ENCODE measurements at places on chromosomes 11 and 22.

DNA sequence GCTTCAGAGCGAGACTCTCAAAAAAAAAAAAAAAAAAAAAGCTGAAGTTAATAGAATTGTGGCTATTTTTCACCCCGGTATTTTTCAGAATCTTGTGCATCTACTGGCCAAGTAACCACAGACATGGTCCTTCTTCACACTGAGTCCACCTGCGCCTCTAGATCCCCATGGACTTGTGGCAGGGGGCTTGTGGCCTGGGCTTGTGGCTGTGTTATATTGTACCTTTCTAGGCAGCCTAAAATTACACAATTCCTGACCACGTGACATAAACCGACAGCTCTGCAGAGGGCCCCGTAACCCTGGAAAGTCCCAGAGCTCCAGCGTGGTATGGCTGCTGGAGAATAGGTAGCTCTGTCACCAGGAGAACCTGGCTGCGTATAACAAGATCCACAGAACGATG lies 10.9 kb upstream of the NAALADL1 start:
- DNase-seq = no peak

- no peak for DNase-seq
Measured at GRCh38 chr22:37174964-37175363, 13.1 kb downstream of the C1QTNF6 start.

DNA sequence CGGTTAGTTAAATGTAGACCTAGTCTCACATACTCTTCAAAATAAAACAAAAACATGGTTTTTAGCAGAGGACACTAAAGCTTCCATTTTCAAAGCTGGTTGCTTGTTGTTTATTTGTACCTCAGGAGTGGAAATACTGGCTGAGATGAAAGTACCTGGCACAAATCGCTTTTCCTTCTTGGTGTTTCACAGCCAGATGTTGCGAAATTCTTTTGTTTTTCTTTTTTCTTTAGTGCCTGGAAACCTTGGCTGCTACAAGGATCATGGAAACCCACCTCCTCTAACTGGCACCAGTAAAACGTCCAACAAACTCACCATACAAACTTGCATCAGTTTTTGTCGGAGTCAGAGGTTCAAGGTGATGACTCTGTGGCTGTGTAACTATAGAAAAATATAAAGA lies 48.3 kb downstream of the KREMEN1 start:
- no peak for DNase-seq

GRCh38 chr11:112316971-112317370 lies 56.3 kb upstream of the PLET1 start:
- DNase-seq = no peak

DNA sequence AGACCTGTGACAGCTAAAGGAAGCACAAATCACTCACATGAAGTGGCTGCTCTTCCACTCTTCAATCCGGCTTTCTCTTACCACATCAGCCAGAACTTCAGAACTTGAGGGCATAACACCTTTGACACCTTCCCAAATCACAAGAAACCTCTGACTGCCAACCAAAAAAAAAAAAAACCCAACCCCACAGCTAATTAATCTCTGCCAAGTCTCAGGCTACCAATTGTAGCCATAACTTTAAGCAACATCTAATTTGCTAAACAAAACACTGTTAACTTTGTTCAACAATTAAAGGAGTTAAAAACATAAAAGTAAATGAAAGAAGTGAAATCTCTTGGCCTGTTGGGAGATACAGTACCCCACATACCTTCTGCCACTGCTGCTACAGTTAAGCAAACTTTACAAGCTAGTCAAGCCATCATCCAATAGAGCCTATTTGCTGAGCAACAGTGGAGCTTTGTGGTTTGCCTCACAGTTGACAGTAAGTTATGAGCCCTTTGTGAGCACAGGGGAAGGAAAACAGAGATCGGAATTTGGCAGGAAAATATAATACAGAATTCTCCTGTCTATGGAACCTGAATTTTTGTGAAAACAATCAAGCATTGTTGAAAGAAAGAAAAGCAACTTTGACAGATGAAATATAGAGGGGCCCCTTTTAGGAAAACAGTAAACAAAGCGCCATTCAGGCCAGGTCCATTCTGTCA lies at the start of gene SOX6:
SOX6 (minus strand) TSS at position 490 of the 704 bp plus-strand sequence. CDS start 15,298 bp downstream, outside the sequence.
- peak; percentile 52 for DNase-seq

DNA sequence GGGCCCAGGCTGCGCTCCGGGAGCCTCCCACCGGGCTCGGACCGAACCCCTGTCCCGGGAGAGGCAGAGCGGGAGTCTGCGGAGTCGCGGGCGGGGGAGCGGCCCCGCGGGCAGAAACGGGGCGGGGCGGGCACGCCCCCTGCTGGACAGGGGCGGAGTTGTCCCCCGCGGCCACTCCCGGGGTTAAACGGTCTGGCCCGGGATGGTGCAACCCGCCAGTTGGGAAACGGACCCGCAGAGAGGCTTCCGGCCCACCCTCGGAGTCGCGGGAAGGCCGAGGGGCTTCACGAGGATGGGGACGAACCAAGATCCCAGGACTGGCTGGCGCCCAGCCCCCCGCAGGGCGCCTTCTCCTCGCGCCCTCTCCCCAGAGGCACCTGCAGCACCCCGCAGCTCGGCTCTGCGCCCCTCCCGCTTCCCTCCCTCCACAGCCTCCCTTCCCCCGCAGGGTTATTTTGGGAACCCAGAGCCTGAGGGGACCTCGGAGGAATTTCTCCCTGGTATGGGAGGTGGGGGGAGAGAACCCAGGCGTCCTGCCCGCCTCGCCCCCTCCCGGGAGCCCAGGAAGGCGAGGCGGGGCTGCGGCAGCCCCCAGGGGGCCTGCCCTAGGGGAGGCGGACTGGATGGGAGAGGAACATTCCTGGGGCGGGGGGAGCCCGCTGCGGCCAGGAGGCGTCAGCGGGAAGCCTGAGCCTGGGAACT lies 902 bp downstream of the RASGRP2 start:
- no peak for DNase-seq

DNA sequence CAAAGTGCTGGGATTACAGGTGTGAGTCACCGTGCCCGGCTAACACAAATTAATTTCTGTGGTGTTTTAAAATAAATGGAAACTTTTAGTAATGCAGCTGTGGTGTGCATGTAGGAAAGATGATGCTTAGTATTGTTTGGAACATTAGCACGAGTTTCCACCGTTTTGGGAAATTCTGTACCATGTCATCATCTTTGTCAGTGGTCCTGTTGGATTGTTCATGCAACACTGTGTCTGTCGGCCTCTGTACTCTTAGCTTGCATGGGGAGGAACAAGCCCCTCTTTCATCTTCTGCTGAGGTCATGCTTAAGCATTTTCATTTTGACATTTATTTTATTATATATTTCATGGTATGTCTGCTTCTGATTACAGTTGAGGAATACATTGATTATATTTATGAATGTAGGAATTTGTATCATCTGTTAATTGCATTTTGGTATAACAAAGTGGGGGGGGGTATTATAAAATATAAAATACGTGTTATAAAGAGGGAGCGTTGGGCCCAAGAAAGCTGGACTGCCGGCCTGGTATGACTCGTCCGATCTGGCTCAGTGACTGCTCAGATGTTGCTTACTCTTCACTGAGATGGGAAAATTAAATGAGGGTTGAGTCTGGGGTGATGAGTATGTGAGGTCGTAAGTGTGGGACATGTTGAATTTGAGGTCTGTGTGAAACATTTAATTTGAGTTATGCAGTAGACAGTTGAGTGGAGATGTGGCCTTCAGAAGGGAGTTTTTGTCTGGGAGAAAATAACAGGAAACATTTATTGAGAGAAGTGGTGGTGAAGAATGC lies 28.7 kb downstream of the CECR2 start:
- no peak for DNase-seq

DNA sequence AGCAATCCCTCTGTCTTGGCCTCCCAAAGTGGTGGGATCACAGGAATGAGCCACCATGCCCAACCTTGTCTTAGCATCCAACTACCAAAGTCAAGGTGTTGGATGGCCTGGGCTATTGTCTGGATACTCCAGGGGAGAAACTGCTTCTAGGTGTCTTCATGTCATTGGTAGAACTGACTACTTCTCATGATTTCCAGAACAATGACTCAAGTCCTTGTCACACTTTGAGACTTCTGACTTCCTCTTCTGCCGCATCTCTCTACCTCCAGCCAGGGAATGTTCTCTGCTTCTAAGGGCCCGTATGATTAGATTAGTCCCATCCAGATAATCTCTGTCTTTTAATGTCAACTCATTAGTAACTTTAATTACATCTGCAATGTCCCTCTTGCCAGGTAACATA lies 30.6 kb downstream of the APOL6 start:
- no peak for DNase-seq

- DNase-seq = no peak
Measured at GRCh38 chr11:72720784-72721183, 31.4 kb downstream of the ARAP1 start.

DNA sequence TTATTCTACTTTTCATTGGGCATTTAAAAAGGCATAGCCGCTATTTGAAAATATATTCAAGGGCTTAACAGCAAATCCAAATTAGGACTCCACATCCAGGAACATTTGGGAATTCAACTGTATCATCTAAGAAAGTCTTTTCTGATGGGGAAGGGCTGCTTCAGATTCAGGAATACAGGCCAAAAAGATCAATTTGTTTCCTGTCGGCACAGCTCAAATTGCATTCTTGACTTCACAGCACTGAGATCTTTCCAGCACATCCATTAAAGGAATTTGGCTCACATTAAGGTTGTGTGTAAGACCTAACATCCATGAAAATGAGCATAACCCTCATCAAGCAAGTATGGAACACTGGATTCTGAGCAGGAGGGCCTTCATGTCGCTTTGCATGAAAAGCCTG lies 1169.5 kb upstream of the CCDC90B start:
- peak; percentile 26 for DNase-seq

GRCh38 chr11:87819151-87819550 lies 356.1 kb downstream of the RAB38 start:
- DNase-seq = peak; percentile 67

DNA sequence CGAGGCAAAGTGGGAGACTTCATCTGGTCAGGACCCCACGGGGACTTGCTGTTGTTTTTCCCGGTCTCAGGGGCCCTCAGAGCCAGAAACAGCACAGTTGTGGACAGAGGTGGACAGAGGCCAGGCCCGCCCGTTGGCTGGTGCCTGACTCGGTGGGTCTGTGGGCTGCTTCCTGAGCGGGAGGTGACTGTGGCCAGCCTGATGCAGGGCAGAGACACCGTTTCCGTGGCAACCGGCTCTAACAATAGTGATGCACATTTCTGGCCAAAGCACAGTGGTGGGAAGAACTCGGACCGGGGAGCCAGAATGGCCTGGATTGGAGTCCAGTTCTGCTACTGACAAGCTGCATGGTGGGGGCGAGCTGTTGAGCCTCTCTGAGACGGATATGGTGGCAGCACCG lies 58.7 kb upstream of the ATXN10 start:
- peak; percentile 88 for DNase-seq

GRCh38 chr11:27191639-27192038 lies 151.0 kb downstream of the BBOX1 start:
- DNase-seq = no peak

- no peak for DNase-seq
Measured at GRCh38 chr11:16016468-16016829, 339.9 kb downstream of the SOX6 start.

DNA sequence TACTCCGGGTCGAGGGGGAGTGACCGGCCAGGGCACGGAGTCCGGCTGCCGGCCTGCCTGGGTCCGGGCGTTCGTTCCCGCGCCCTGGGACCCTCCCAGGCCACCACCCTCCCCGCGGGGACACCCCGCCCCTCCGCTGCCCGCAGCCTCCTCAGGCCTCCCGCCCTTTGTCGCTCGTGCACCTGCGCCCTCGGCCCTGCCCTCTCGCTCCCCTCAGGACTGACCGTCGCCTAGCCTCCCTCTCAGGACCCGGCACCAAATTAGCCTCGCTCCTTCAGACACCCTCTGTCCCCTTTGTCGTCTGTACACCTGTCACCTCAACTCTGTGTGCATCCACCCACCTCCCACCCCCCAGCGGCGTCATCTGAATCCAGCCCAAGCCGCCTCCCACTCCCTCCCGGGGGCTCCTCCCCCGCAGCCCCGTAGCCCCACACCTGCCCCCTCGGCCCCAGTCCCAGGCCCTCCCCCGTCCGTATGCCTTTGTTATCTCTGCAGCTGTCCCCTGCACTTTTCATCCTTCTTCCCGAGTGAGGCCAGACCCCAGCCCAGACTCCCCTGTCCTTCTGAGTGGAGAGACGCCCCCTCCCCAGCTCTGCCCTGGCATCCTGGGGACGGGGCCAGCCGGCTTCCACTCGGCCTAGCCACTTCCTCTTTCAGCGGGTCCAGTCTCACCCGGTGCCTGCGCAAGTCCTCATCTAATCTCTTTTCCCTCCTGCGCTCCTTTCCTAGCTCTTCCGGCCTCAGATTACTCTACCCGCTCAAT lies 643 bp downstream of the TIGD3 start:
- peak; percentile 61 for DNase-seq

DNA sequence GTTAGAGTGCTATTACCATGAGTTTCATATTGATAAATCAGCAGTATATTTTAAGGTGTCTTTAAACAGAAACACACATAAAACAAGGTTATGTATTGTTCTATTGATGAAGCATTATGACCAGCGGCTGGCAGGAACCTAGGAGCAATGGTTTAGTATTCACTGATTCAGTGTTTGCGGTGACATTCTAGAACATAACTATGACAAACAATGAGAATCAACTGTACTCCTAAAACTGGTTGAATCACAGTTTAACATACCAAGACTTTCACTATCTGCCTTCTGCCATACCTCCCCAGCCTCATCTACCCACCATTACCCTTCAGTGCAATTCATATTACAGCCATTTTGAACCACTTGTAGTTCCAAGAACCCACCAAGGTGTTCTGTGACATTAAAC lies 8.8 kb downstream of the HOATZ start:
- no peak for DNase-seq

GRCh38 chr11:95443386-95443785 lies 212.4 kb upstream of the SESN3 start:
- DNase-seq = no peak

GRCh38 chr22:36334821-36335603 lies 52.8 kb downstream of the MYH9 start:
- peak; percentile 43 for DNase-seq

GRCh38 chr11:67452141-67452952 lies at the start of gene GPR152:
GPR152 (minus strand) TSS chr11:67452729; CDS start chr11:67452724, 5 bp downstream.
- peak; percentile 21 for DNase-seq

GRCh38 chr22:45502215-45503049 lies at the start of gene FBLN1:
FBLN1 (plus strand) TSS chr22:45502883; CDS start chr22:45502986, 103 bp downstream.
- peak; percentile 73 for DNase-seq

- DNase-seq = peak; percentile 80
Measured at GRCh38 chr11:46279126-46280099, 2.0 kb downstream of the CREB3L1 start.

- DNase-seq = no peak
Measured at GRCh38 chr22:29345932-29346331, 30.4 kb upstream of the RASL10A start.

DNA sequence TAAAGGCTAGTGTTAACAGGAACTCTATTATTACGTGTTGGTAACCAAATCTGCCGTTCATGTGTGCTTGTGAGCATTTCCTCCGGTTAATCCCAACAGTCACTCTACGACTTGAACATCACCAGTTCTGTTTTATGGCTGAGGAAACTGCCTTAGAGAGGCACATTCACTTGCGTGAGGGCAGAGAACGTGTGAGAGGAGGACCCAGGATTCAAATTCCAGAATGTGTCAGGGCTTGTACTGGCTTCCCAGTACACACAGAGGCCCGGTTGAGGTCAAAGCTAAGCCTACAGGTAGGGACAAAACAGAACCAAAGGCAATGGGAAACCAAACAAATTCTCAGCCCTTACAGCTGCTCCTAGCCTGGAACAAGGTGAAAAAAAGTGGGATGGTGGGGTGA lies 66.9 kb upstream of the TENM4 start:
- no peak for DNase-seq

Measured in brain (organoid and tissue), 16 donors.